ENCODE measurements at places on chromosomes 3 and 15. TPM values are rescaled to one million over a fixed set of nuclear protein-coding genes. Genes with fewer than 3 reads are reported as not detected.

The PRSS50 gene
- not detected for polyA plus RNA-seq

DNA sequence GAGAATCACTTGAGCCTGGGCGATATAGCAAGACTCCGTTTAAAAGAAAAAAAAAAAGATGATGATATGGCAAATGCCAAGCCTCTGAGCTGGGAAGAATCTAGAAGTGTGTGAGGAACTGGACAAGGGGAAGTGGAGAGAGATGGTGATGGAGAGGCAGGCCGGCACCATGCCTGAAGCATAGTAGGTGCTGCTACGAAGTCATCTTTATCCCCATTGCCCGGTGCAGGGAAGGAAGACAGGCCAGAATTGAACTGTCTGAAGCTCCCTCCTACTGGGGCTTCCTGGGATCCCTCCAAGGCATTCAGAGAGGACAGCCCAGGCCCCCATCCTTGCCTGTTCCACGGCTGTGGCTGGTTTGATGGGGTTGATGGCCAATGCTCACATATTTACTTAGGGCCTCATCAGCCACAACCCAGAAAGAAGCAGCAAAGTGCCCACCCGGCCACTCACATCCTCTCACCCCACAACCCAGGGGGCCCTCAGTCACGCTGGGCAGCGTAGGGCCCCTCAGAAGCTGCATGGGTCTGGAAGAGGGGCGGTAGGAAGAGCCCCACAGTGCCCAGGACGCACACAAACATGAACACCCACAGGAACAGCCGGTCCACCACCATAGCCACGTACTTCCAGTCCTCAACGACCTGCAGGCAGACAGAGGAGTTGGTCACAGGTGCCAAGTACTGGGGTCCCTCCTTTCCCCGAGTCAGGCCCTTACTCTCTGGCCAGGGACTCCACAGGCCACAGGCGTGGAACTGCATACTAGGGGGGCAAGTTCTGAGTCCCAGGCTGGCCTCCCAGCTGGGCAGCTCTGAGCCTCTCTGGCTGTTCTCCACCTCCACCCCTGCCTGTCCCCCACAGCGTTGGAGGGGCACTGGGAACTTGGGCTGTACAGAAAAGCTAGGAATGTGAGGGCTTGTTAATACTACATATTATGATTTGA, 4.1 kb upstream of the CHRNA3 start:
- DNase-seq, result no peak
- H3K27me3 ChIP-seq, result no peaks in the 10 kb centered on the region
- H3K36me3 ChIP-seq, result no peaks in the 10 kb centered on the region
- no peak overlapping the region for H3K27ac ChIP-seq
- H3K4me1 ChIP-seq, result no peaks in the 10 kb centered on the region
- no peak overlapping the region for H3K4me3 ChIP-seq

- peaks cover 7% of the 10 kb centered on the region for H3K4me1 ChIP-seq
- H3K27me3 ChIP-seq, result no peaks in the 10 kb centered on the region
- H3K36me3 ChIP-seq, result no peaks in the 10 kb centered on the region
- H3K4me3 ChIP-seq, result no peak overlapping the region
- DNase-seq, result no peak
These were observed 1.3 kb downstream of the COLQ start for GRCh38 chr3:15520185-15520584.

DNA sequence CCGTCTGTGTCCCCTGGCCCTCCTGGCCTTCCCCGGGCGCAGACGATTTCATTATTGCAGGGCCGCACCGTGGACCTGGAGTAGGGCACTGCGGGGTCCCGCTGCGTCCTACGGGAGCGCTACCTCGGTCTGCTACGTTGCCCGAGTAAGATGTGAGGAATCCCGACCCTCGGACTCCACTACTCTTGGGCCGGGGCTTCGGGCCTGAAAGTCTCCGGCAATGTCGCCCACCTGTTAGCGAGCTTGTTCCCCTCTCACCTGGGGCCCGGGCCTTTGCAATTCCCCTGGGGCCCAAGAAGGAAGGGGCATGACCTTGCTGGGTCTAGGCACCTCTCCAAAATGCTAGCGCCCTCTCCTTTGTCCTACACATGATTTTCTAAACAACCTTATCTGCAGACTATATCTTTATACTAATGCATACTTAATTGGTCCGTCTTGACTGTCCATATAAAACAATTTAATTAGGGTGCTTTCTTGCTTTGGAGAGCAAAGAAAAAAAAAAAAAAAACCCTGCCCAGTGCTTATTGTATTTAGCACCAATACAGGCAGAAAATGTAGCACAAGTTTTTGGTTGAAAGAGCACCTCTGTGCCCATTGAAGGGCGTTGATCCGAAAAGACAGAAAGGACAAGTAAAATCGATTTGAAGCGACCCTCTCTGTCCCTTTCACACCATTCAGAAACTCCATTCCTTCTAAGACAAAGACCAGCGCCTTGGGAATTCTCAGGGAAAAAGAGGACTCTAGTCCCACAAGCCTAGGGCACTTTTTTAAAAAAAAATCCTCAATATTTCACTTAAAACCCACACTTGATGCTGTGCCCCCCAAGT, 7.0 kb upstream of the NR2F2 start:
- no peaks in the 10 kb centered on the region for H3K36me3 ChIP-seq
- H3K4me1 ChIP-seq, result no peaks in the 10 kb centered on the region
- H3K27ac ChIP-seq, result no peak overlapping the region
- H3K27me3 ChIP-seq, result peaks cover 40% of the 10 kb centered on the region
- H3K4me3 ChIP-seq, result no peak overlapping the region

GRCh38 chr3:136311968-136312367, 61.8 kb downstream of the PCCB start:
- no peaks in the 10 kb centered on the region for H3K36me3 ChIP-seq
- H3K27ac ChIP-seq, result no peak overlapping the region
- no peaks in the 10 kb centered on the region for H3K27me3 ChIP-seq
- no peaks in the 10 kb centered on the region for H3K4me1 ChIP-seq
- DNase-seq, result no peak

GRCh38 chr3:49484471-49484870, 14.4 kb downstream of the DAG1 start:
- H3K4me3 ChIP-seq, result no peak overlapping the region
- H3K36me3 ChIP-seq, result no peaks in the 10 kb centered on the region
- no peaks in the 10 kb centered on the region for H3K4me1 ChIP-seq
- H3K27ac ChIP-seq, result no peak overlapping the region
- no peaks in the 10 kb centered on the region for H3K27me3 ChIP-seq
- DNase-seq, result no peak

DNA sequence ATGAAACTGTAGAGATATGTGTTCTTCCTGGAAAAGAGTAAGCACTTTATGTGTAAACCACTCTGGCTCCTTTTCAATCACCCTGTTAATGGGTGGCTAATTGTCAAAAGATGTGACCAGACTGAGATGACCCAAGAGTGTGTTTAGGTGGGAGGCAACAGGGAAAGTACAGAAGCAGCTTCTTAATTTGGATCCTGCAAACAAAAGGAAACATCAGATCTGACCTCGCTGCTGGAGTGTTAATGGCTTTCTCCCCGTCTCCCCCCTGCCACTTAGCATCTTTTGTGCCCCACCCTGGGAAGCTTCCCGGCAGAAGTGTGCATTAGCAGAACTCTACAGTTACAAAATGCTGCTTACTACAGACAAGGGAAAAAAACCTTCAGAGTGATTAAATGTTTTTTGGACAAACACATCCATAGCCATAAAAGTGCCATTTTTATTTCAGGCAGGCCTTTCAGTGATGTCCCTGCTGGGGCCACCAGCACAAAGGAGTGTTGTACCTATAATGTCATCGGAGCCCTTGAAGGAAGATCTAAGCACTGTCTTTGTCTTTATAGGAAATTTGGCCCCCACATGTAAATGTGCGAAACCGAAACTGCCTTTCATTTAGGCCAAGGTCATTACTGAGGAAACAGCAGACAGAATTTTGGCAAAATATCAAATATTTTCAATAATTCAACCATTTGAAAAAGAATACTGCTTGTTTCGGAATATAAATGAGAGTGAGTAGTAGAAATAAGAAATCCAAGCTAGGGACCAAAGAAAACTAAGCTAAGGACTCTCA, 311.0 kb downstream of the WDR72 start:
- DNase-seq, result no peak
- no peak overlapping the region for H3K4me3 ChIP-seq
- H3K27me3 ChIP-seq, result no peaks in the 10 kb centered on the region
- no peaks in the 10 kb centered on the region for H3K36me3 ChIP-seq
- no peaks in the 10 kb centered on the region for H3K4me1 ChIP-seq

GRCh38 chr3:140440446-140440845, 237.4 kb upstream of the TRIM42 start:
- H3K36me3 ChIP-seq, result no peaks in the 10 kb centered on the region
- no peak overlapping the region for H3K27ac ChIP-seq
- H3K4me1 ChIP-seq, result no peaks in the 10 kb centered on the region
- no peak overlapping the region for H3K4me3 ChIP-seq
- no peak for DNase-seq
- no peaks in the 10 kb centered on the region for H3K27me3 ChIP-seq

The TRPM7 gene
- 15.0 TPM for polyA plus RNA-seq

GRCh38 chr3:74343391-74343790, 271.1 kb downstream of the CNTN3 start:
- no peak overlapping the region for H3K4me3 ChIP-seq
- no peak overlapping the region for H3K27ac ChIP-seq
- no peaks in the 10 kb centered on the region for H3K4me1 ChIP-seq
- no peak for DNase-seq

- no peaks in the 10 kb centered on the region for H3K27me3 ChIP-seq
- no peaks in the 10 kb centered on the region for H3K36me3 ChIP-seq
- DNase-seq, result no peak
- peaks cover 4% of the 10 kb centered on the region for H3K4me1 ChIP-seq
- H3K4me3 ChIP-seq, result no peak overlapping the region
- H3K27ac ChIP-seq, result no peak overlapping the region
These were observed 59.6 kb downstream of the ZBTB20 start for GRCh38 chr3:115087512-115087911.

GRCh38 chr15:89660556-89660955, 5.3 kb upstream of the KIF7 start:
- H3K27me3 ChIP-seq, result peaks cover 7% of the 10 kb centered on the region
- DNase-seq, result no peak
- H3K36me3 ChIP-seq, result no peaks in the 10 kb centered on the region
- H3K27ac ChIP-seq, result no peak overlapping the region

DNA sequence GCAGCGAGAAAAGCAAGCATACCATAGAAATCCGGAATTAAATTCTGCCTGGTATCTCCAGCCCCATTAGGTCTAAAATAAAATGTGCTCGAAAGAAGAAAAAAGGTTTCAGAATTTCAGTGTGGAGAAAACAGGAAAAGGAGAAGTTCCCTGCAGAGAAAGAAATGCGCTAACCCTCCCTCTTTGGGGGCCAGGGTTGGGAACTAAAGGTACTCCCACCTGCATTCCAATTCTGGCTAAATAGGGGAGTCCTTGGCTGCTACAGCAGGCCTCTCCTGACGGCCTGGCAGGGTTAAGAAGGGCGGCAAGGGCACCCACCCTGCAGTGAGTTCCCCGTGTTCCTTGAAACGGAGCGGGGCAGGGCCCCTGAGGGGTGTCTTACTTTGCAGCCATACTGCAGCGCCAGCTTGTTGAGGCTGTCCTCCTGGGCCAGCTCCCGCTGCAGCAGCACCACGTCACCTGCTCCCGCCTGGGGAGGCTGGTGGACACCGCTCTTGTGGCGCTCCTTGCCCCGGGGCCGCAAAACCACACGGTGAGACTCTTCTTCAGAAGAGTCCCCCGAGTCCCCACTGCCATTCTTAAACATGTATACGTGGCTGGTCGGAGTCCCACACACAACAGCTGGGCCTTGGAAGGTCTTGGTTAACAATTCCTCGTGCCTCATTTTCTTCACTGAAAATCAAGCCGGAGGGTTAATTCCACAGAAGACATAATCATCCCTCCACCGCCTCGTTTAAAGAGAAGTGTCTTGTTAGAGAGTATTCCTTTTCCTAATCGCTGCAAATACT, 1.7 kb downstream of the LYSMD4 start:
- H3K4me1 ChIP-seq, result peaks cover 14% of the 10 kb centered on the region
- H3K4me3 ChIP-seq, result no peak overlapping the region
- DNase-seq, result no peak
- H3K27me3 ChIP-seq, result no peaks in the 10 kb centered on the region
- H3K27ac ChIP-seq, result no peak overlapping the region
- peaks cover 13% of the 10 kb centered on the region for H3K36me3 ChIP-seq

- H3K36me3 ChIP-seq, result no peaks in the 10 kb centered on the region
- no peak overlapping the region for H3K27ac ChIP-seq
- no peaks in the 10 kb centered on the region for H3K27me3 ChIP-seq
- H3K4me1 ChIP-seq, result no peaks in the 10 kb centered on the region
- DNase-seq, result no peak
- no peak overlapping the region for H3K4me3 ChIP-seq
These were observed 166.7 kb downstream of the ZNF621 start for GRCh38 chr3:40691452-40691861.

The AAGAB gene
- 43.5 TPM for polyA plus RNA-seq

GRCh38 chr3:192494174-192494573, 233.2 kb downstream of the FGF12 start:
- no peak overlapping the region for H3K4me3 ChIP-seq
- H3K27me3 ChIP-seq, result no peaks in the 10 kb centered on the region
- no peaks in the 10 kb centered on the region for H3K36me3 ChIP-seq
- no peaks in the 10 kb centered on the region for H3K4me1 ChIP-seq
- DNase-seq, result no peak

DNA sequence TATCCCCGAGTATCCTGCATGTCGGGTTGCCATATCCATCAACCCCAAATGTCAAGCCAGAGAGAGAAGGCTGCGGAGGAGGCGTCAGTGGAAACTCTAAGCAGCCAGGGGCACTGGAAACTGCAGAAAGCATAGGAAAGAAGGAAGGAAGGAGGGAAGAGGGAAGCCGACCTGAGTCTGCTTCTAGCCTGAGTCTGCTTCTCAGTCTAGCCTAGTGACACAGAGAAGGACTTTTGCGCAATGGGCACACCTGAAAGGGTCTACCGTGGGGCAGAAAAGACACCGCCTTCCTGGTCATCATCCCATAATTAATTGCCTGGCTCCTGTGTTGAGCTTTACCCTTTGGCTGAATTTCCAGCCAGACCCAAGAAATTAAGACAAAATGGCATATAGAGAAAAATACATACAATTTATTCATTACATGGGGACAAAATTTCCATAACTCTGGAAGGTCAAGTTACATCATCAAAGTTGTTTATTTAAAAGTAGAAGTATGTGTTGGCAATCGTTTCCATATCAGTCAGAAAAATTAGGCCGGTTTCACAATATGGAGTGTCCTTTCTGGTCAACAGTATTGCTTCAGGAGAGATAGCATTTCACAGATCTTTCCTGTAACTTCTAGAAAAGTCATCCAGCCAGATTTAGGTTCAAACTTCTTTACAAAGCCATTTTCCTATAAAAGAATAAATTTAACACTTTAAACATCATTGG, 10.3 kb downstream of the BCL2A1 start:
- peaks cover 4% of the 10 kb centered on the region for H3K4me1 ChIP-seq
- no peaks in the 10 kb centered on the region for H3K36me3 ChIP-seq
- no peak overlapping the region for H3K27ac ChIP-seq
- H3K4me3 ChIP-seq, result no peak overlapping the region
- no peaks in the 10 kb centered on the region for H3K27me3 ChIP-seq

The SERINC4 gene
- polyA plus RNA-seq, result 0.70 TPM

The WDR73 gene
- polyA plus RNA-seq, result 18.4 TPM

The EEF1AKMT4 gene
- polyA plus RNA-seq, result 3.8 TPM

The GOLGA8T gene
- not detected for polyA plus RNA-seq

DNA sequence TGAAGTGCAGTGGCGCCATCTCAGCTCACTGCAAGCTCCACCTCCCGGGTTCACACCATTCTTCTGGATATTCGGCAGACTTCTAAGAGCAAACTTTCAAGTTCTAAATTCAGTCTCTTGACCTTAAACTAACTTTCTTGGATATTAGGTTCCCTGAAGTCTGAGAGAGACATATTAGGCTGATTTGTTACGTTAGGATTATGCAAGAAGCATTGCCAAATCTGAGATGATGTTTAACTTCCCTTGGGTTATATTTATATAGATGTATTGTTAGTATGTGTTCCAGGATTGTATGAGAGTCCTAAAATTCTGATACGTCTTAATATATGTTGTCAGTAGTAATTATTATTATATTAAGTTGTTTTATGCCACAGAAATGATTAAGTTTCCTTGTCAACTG, 80.1 kb downstream of the SLC6A1 start:
- H3K4me1 ChIP-seq, result no peaks in the 10 kb centered on the region
- H3K36me3 ChIP-seq, result no peaks in the 10 kb centered on the region
- H3K4me3 ChIP-seq, result no peak overlapping the region
- no peak for DNase-seq
- no peaks in the 10 kb centered on the region for H3K27me3 ChIP-seq
